ENCODE measurements at places on chromosomes 11 and 22.

DNA sequence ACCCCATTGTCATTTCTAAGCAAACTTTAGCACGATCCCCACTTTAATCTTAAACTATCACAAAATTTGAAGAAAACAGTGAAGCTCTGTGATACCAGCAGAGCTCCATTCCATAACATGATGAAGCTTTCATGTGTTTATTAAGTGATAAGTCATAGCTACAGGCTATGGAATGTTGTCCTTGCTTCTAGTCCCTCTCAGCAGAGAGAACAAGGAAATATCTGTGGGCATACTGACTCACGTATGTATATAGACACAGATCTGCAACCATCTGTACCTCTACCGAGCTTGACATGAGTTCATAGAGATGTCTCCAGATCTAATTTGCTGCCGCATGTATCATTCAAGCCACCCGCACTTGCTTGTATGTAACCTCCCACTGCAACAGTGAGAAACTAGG is 588.9 kb downstream of the ETS1 start:
- no peak overlapping the region for H3K27ac ChIP-seq
- H3K4me1 ChIP-seq = no peaks in the 10 kb centered on the region
- DNase-seq = no peak
- no peak overlapping the region for H3K4me3 ChIP-seq
- H3K27me3 ChIP-seq = peaks cover 32% of the 10 kb centered on the region
- no peaks in the 10 kb centered on the region for H3K36me3 ChIP-seq

GRCh38 chr11:61971248-61972111 is 4.0 kb upstream of the FTH1 start:
- peak overlapping the region; percentile 22 for H3K4me3 ChIP-seq
- peak overlapping the region; percentile 61 for H3K27ac ChIP-seq
- H3K4me1 ChIP-seq = peaks cover 47% of the 10 kb centered on the region
- H3K27me3 ChIP-seq = no peaks in the 10 kb centered on the region

- no peak overlapping the region for H3K27ac ChIP-seq
- no peak overlapping the region for H3K4me3 ChIP-seq
- no peaks in the 10 kb centered on the region for H3K36me3 ChIP-seq
- H3K27me3 ChIP-seq = no peaks in the 10 kb centered on the region
- no peak for DNase-seq
Observed at GRCh38 chr11:70129051-70129592, 51.0 kb downstream of the ANO1 start.

GRCh38 chr22:20578707-20579106 is 71.3 kb downstream of the MED15 start:
- H3K36me3 ChIP-seq = peaks cover 15% of the 10 kb centered on the region
- H3K4me3 ChIP-seq = no peak overlapping the region
- H3K27me3 ChIP-seq = no peaks in the 10 kb centered on the region
- peaks cover 23% of the 10 kb centered on the region for H3K4me1 ChIP-seq
- no peak for DNase-seq

DNA sequence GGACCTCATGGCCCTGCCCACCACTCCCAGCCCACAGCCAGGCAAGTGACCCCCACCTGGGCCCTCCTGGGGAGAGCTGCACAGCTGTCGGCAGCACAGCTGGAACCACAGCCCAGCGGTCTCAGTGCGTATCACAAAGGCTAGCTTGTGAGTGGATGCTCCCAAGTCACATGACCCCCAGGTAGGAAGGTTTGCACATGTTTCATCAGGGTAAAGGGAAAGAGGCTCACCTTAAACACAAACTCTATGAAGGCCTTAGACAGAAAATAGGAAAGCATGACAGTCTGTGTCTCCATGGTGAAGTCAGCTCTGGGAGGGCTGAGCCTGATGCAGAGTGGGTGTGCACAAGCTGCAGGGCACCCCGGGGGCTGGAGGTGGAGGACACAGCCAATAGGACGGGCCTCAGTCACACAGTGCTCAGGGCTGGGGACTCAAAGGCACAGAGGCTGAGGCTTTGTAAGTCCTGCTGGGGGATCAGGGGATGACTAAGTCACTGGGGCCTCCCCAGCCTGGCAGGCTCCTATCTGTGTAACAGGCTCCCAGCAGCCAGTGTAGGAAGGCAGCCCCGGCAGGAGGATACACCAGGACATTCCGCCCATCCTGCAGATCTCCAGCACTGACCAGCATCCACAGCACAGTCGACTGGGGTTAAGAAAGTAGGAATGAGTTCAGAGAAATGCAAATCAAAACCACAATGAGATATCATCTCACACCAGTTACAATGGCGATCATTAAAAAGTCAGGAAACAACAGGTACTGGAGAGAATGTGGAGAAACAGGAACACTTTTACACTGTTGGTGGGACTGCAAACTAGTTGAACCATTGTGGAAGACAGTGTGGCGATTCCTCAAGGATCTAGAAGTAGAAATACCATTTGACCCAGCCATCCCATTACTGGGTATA is 22.0 kb downstream of the CELSR1 start:
- H3K36me3 ChIP-seq = no peaks in the 10 kb centered on the region
- no peak overlapping the region for H3K4me3 ChIP-seq
- H3K27me3 ChIP-seq = no peaks in the 10 kb centered on the region
- H3K4me1 ChIP-seq = peaks cover 9% of the 10 kb centered on the region

DNA sequence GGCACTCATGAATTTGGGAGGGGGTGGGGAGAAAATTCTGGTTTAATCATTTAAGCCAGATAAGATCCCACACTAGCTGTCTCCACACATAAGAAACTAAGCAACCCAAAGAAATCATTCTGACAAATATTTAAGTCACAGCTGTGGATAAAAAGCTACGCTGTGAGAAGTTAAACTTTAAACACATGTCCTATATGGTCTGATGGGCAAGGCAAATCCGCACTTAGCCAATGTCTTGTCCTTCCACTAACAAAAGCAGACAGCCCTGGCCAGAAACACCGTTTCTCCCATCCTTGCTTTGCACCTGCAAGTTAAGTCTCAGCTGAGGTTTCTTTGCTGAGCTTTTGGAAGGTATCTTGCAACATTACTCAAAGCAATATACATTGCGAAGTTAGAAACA is 68.0 kb downstream of the ETS1 start:
- H3K27ac ChIP-seq = peak overlapping the region; percentile 99
- DNase-seq = no peak
- H3K27me3 ChIP-seq = no peaks in the 10 kb centered on the region
- H3K4me1 ChIP-seq = peaks cover 47% of the 10 kb centered on the region
- peak overlapping the region; percentile 97 for H3K4me3 ChIP-seq

- H3K27ac ChIP-seq = no peak overlapping the region
- peak overlapping the region; percentile 69 for H3K4me3 ChIP-seq
- peaks cover 42% of the 10 kb centered on the region for H3K27me3 ChIP-seq
- H3K4me1 ChIP-seq = peaks cover 10% of the 10 kb centered on the region
Observed at GRCh38 chr22:32202539-32203180, 2.2 kb downstream of the RFPL2 start.

GRCh38 chr11:65976216-65977176 is 15.0 kb downstream of the SART1 start:
- H3K4me3 ChIP-seq = no peak overlapping the region
- DNase-seq = no peak
- no peak overlapping the region for H3K27ac ChIP-seq
- H3K4me1 ChIP-seq = no peaks in the 10 kb centered on the region
- no peaks in the 10 kb centered on the region for H3K27me3 ChIP-seq
- peaks cover 33% of the 10 kb centered on the region for H3K36me3 ChIP-seq

DNA sequence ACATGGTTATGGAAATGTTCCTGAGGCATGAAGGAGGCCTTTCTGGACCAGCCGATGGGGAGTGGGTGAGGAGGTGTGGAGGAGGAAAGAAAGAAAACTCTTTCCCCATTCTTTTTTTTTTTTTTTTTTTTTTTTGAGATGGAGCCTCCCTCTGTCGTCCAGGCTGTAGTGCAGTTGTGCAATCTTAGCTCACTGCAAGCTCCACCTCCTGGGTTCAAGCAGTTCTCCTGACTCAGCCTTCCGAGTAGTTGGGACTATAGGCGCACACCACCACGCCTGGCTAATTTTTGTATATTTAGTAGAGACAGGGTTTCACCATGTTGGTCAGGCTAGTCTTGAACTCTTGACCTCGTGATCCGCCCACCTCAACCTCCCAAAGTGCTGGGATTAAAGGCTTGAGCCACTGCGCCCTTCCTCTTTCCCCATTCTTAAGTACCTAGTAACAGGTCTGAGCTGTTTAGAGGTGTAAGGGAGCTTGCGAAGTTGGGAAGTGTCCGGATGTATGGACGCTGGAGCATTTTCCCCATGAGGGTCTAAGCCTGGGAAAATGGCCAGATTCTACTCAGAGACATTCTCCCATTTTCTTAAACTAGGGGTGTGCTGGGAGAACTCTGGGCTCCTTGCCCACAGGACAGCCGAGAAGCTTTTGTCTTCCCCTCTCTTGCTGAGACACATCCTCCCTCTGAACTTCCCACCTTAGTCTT is 135.8 kb downstream of the TEAD1 start:
- H3K4me3 ChIP-seq = no peak overlapping the region
- H3K4me1 ChIP-seq = no peaks in the 10 kb centered on the region
- DNase-seq = no peak
- H3K27me3 ChIP-seq = peaks cover 34% of the 10 kb centered on the region
- H3K36me3 ChIP-seq = no peaks in the 10 kb centered on the region

GRCh38 chr11:75868990-75869389 is 54.0 kb downstream of the UVRAG start:
- DNase-seq = no peak
- H3K4me3 ChIP-seq = no peak overlapping the region
- peaks cover 34% of the 10 kb centered on the region for H3K4me1 ChIP-seq
- no peak overlapping the region for H3K27ac ChIP-seq

DNA sequence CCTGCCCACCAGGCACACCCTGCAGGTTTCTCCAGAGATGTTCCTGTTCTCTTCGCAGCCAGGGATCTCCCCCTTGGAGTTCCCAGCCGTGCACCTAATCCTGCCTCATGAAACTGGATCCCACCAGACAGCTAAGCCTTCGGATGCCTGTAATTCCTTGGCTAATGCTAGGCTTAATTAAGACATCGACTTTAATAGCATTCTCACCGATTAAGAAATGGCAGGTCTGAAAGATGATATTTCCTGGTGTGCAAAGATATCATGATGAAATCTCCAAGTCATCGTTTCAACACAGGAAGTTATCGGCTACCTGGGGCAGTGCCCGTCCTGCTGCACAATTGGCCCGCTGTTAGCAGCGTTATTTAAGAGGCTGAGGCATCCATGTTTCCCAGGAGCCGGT is 41.5 kb upstream of the CCND1 start:
- H3K36me3 ChIP-seq = no peaks in the 10 kb centered on the region
- H3K4me1 ChIP-seq = no peaks in the 10 kb centered on the region
- peaks cover 7% of the 10 kb centered on the region for H3K27me3 ChIP-seq
- no peak overlapping the region for H3K27ac ChIP-seq

- H3K4me3 ChIP-seq = no peak overlapping the region
- DNase-seq = no peak
- H3K27ac ChIP-seq = no peak overlapping the region
- peaks cover 17% of the 10 kb centered on the region for H3K27me3 ChIP-seq
- H3K4me1 ChIP-seq = no peaks in the 10 kb centered on the region
- H3K36me3 ChIP-seq = no peaks in the 10 kb centered on the region
Observed at GRCh38 chr22:44538518-44539315, 40.7 kb upstream of the RTL6 start.

GRCh38 chr11:115390441-115390840 is 113.8 kb downstream of the CADM1 start:
- H3K36me3 ChIP-seq = peaks cover 1% of the 10 kb centered on the region
- H3K4me3 ChIP-seq = no peak overlapping the region
- H3K27ac ChIP-seq = no peak overlapping the region
- no peaks in the 10 kb centered on the region for H3K4me1 ChIP-seq

DNA sequence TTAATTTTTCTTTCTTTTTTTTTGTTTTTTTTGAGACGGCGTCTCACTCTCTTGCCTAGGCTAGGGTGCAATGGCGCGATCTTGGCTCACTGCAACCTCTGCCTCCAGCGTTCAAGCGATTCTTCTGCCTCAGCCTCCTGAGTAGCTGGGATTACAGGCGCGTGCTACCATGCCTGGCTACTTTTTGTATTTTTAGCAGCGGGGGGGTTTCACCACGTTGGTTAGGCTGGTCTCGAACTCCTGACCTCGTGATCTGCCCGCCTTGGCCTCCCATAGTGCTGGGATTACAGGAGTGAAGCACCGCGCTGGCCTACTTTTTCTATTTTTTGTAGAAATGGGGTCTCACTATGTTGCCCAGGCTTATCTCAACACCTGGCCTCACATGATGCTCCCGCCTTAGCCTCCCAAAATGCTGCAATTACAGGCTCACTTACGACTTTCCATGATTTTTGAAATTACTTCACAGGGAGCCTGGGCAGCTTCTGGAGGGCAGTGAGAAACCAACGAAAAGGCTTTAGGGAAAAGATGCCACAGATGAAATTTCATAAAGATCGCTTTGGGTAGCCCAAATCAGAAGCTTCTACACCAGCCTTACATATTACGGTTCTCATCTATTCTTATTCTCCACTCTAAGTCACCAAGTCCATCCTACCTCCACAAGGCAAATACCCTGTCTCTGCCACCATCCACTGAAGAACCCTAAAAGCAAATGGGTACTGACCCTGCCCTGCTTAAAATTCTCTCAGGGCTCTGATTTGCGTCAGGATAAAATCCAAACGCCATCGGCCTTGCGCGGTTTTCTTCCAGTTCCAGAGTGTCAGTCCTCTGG is 866 bp upstream of the RRM1 start:
- H3K4me3 ChIP-seq = peak overlapping the region; percentile 97
- peaks cover 65% of the 10 kb centered on the region for H3K4me1 ChIP-seq
- DNase-seq = no peak
- H3K27me3 ChIP-seq = no peaks in the 10 kb centered on the region
- H3K36me3 ChIP-seq = peaks cover 44% of the 10 kb centered on the region
- H3K27ac ChIP-seq = peak overlapping the region; percentile 98

DNA sequence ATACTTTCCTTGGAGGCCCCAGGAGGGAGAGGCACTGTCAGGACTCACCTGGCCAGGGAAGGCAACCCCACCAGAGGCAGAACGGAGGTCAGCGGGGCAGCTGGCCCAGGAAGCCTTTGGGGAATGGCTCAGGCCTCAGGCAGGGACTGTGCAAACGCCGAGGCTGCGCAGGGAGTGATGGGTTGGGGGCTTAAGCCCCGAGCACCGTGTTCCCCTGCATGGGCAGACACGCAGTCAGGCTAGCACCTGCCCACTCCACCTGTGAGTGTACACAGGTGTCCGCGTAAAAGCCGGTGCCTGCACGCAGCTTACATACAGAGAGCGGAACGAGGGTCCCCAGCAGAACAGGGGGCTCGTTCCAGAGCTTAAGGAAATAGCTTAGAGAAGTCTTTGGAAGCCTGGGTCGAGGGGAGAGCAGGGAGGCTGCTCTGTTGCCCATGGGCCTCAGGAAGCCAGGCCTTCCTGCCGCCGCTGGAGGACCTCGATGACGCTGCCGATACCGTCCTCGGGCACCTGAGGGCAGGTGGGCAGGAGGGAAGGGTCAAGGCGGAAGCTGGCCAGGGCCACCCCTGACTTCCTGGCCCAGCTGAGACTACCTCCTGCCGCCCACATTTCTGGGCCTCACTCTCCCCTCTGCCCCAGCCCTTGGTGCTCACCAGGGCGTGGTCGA is 4.0 kb downstream of the CASTOR1 start:
- peaks cover 19% of the 10 kb centered on the region for H3K4me1 ChIP-seq
- no peak overlapping the region for H3K27ac ChIP-seq
- H3K4me3 ChIP-seq = no peak overlapping the region
- H3K36me3 ChIP-seq = no peaks in the 10 kb centered on the region

GRCh38 chr11:88340366-88340935 is 2.9 kb upstream of the CTSC start:
- DNase-seq = no peak
- no peaks in the 10 kb centered on the region for H3K27me3 ChIP-seq
- no peak overlapping the region for H3K27ac ChIP-seq
- H3K4me3 ChIP-seq = no peak overlapping the region
